ENCODE measurements at places on chromosomes 6 and 20.
A peak's percentile ranks its signal among the peaks of the same experiment; 100 is the strongest.

DNA sequence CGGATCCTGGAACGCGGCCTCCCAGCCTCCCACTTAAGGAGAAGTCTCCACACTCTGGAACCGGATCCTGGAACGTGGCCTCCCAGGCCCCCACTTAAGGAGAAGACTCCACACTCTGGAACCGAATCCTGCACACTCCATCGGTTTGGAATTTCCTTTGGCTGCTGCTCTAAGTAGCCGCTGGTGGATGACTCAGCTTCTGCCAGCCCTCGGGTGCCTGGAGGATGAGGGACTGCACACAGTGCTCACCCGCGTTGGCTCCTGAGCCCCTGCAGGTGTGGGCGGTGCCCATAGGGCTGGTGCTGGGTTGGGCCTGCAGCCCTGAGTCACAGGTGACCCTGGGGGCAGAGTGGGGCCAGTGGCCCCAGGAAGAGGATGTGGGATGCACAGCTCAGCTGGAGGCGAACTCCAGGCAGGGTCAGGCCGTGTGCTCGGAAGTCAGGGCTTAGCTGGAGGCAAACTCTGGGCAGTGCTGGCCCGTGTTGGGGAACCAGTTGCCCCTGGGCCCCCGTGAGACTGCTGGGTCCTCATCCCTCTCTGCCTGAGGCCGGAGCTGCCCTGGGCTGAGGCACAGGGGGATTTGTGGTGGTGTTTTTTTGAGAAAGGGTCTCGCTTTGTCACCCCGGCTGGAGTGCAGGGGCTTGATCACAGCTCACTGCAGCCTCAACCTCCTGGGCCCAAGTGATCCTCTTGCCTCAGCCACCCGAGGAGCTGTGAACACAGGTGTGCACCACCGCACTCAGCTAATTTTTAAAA is 13.9 kb upstream of the TNFRSF6B start:
- peak; percentile 96 for DNase-seq

DNA sequence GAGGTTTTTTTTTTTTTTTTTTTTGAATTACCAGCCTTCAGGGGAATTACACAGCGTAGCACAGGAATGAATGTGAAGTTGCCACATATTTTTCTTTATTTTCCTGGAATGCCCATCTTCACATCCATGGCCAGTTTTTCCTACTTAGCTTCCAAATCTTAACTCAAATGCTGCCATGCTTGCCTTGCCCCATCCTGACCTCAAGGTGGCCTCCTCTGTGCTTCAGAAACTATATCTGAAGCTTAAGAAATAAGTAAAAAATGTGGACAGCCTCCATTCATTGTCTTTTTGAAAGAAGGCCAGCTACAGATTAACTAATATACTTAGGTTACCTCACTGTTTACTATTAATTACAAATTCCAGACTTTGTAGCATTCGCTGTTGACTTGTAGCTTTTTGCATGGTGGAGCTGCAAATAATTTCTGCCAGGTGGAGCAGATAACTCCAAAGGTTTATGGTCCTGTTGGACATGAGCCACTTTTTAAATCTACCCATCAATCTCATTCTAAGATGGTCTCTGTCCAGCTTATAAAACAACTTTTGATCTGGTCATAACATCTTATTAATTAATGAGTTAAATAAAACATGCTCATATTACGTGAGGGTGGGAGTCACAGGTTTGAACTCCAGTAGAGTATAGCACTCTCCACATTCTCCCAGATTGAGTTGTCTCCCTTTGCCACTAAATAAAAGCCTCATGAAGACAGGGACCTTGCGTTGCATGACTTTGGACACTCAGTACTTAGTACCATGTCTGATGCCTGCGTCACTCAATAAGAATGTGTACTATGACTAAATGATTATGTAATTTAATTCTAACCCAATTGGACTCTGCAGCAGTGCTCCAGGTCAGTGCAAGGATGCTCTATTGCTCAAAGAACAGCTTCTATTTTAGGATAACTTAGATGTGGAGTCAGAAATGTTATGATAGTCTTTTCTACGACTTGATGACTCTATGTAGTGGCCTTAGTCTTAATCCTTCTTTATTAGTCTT is 678.6 kb upstream of the CITED2 start:
- DNase-seq = peak; percentile 29

- peak; percentile 52 for DNase-seq
Measured at GRCh38 chr20:58461899-58462298, 53.3 kb downstream of the APCDD1L start.

GRCh38 chr6:24924580-24925356 is 11.0 kb downstream of the RIPOR2 start:
- no peak for DNase-seq

DNA sequence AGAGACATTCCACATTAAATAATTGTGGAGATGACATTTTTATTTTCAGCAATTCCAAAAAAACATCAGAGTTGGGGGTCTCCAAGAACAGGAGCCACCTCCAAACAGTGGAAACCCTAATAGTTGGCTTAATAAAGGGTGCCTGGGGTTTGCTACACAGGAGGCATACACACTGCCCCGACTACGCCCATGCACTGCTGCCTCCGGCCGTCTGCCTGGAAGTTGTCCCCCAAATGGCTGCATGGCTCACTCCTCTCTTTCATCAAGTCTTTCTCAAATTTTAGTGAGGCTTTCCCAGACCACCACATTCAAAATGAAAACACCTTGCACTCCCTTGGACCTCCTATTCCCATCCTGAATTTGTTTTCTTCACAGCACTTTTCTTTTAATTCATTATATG is 58.8 kb downstream of the ZMYND8 start:
- no peak for DNase-seq

- DNase-seq = peak; percentile 57
Measured at GRCh38 chr20:58342104-58342945, 32.8 kb downstream of the RAB22A start.

GRCh38 chr20:56088375-56088774 is 83.1 kb upstream of the CBLN4 start:
- DNase-seq = no peak

DNA sequence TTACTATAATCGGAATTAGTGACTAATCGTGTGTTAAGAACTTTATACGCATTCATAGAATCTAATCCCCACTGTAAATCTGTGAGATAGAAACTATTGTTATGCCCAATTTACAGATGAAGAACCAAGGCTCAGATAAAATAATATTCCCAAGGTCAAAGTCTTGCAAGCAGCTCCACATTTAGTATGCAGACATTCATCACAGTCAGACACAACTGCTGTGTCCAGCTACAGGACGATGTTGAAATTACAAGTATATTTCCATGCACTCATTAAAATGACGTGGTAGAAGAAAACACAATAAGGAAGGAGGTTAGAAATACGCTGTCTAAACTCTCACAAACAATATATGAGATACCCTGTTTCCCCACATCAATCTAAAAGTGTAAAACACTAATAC is 82.5 kb downstream of the PREX1 start:
- DNase-seq = no peak

Data from astrocyte of the spinal cord (primary cell).